ENCODE measurements at places on chromosomes 13 and 19. TPM values are rescaled to one million over a fixed set of nuclear protein-coding genes. Genes with fewer than 3 reads are reported as not detected.
A peak's percentile ranks its signal among the peaks of the same experiment; 100 is the strongest.

SLITRK6 gene
- total RNA-seq, result 3.6 TPM

NDUFA7 gene
- total RNA-seq, result 46.3 TPM

ZNF71 gene
- total RNA-seq, result 16.9 TPM

- no peaks in the 10 kb centered on the region for H3K27me3 ChIP-seq
- no peak overlapping the region for H3K4me3 ChIP-seq
- no peak overlapping the region for H3K27ac ChIP-seq
These were observed 27.7 kb downstream of the TUBA3C start for GRCh38 chr13:19153782-19154450.

- DNase-seq, result no peak
- H3K27me3 ChIP-seq, result no peaks in the 10 kb centered on the region
- peaks cover 31% of the 10 kb centered on the region for H3K36me3 ChIP-seq
- H3K27ac ChIP-seq, result no peak overlapping the region
These were observed 23.5 kb downstream of the SLAIN1 start for GRCh38 chr13:77720988-77721387.

GPC5 gene
- total RNA-seq, result 0.57 TPM

DNA sequence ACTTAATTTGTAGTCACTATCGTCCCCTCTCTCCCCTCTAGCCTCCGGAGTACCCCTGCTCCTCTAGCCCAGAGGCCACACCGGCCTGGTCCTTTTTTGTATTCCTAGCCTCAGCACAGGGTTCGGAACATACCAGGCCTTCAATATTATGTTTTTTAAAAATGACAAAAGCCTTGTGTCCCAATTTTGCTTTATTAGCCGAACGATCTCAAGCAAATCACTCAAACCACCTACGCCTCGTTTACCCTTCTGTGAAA is 463 bp upstream of the POMP start:
- H3K4me1 ChIP-seq, result peaks cover 15% of the 10 kb centered on the region
- peak overlapping the region; percentile 96 for H3K27ac ChIP-seq
- H3K36me3 ChIP-seq, result peaks cover 3% of the 10 kb centered on the region

GRCh38 chr13:75803164-75803611 is 167.1 kb downstream of the LMO7 start:
- no peaks in the 10 kb centered on the region for H3K27me3 ChIP-seq
- H3K27ac ChIP-seq, result peak overlapping the region; percentile 82
- no peak for DNase-seq
- H3K36me3 ChIP-seq, result no peaks in the 10 kb centered on the region

DNA sequence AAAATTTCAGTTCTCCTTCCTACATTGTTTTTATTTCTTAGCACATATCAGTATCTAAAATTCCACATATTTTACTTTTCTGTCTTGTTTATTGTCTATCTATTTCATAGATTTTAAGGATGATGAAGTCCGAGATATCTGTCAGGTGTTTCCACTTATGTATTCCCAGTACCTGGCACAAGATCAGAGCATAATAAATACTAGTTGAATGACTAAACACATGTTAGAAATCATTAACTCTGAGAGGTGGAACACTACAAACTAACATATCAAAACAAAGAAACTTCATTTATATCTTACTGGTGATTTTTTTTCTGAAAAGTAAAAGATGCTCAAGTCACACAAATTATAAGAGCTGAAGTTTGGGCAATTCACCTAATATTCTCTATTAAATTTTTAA is 1208.3 kb downstream of the PCDH9 start:
- H3K27ac ChIP-seq, result no peak overlapping the region
- H3K36me3 ChIP-seq, result no peaks in the 10 kb centered on the region
- no peak overlapping the region for H3K4me3 ChIP-seq

- no peak for DNase-seq
- H3K27me3 ChIP-seq, result no peaks in the 10 kb centered on the region
- no peaks in the 10 kb centered on the region for H3K4me1 ChIP-seq
- no peaks in the 10 kb centered on the region for H3K36me3 ChIP-seq
- H3K27ac ChIP-seq, result no peak overlapping the region
- H3K4me3 ChIP-seq, result no peak overlapping the region
These were observed 31.3 kb upstream of the ZMYM2 start for GRCh38 chr13:19927117-19927748.

SUGP1 gene
- total RNA-seq, result 95.6 TPM

DNA sequence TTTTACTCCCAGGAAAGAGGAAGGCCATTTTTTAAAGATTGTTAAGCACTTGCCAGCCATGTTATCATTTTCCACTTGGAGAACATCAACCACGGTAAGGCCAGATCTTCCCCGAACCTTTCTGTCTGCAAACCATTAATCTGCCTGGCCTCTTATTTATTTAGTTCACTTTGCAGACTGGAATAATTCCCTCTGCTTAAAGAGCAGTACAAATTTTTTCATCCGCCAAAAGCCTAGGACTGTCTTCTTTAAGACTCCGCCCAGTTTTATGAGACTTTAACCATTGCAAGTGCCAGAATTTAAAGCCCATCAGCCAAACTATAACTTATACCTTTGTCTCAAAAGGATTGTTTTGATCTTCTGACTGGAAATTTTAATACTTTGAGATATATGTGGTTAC is 426.3 kb downstream of the KCTD12 start:
- H3K36me3 ChIP-seq, result no peaks in the 10 kb centered on the region
- H3K27me3 ChIP-seq, result no peaks in the 10 kb centered on the region
- no peak overlapping the region for H3K4me3 ChIP-seq
- no peak overlapping the region for H3K27ac ChIP-seq
- no peak for DNase-seq

SPTBN4 gene
- total RNA-seq, result 2.8 TPM

ZNF490 gene
- 15.1 TPM for total RNA-seq

ZNF382 gene
- 21.6 TPM for total RNA-seq

DNA sequence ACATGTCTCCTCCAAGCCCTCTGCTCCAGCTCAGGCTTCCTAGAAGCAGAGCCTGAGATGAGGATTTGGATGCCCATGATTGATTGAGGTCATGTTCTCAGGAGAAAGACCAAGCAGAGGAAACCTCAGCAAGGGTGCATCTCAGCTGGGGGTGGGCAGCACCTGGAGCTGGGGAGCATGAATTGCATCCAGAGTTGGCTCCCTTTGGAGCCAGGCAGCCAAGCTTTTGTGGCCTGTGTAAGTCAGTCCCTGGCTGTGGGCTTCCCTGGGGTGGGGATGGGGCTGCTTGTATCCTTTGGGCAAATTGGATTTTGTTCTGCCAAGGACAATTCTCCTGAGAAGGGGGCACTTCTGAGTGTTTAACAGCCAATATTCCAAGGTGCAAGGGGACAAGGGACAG is 91.5 kb upstream of the WASF3 start:
- H3K27me3 ChIP-seq, result peaks cover 18% of the 10 kb centered on the region
- H3K4me3 ChIP-seq, result no peak overlapping the region
- H3K36me3 ChIP-seq, result no peaks in the 10 kb centered on the region
- H3K4me1 ChIP-seq, result peaks cover 1% of the 10 kb centered on the region
- DNase-seq, result no peak

GRCh38 chr13:61142506-61142905 is 273.1 kb downstream of the PCDH20 start:
- H3K36me3 ChIP-seq, result no peaks in the 10 kb centered on the region
- H3K27me3 ChIP-seq, result no peaks in the 10 kb centered on the region
- DNase-seq, result no peak
- no peak overlapping the region for H3K27ac ChIP-seq

MAP4K1 gene
- 10.9 TPM for total RNA-seq

ZNF506 gene
- total RNA-seq, result 18.6 TPM

WDR87 gene
- total RNA-seq, result not detected

DNA sequence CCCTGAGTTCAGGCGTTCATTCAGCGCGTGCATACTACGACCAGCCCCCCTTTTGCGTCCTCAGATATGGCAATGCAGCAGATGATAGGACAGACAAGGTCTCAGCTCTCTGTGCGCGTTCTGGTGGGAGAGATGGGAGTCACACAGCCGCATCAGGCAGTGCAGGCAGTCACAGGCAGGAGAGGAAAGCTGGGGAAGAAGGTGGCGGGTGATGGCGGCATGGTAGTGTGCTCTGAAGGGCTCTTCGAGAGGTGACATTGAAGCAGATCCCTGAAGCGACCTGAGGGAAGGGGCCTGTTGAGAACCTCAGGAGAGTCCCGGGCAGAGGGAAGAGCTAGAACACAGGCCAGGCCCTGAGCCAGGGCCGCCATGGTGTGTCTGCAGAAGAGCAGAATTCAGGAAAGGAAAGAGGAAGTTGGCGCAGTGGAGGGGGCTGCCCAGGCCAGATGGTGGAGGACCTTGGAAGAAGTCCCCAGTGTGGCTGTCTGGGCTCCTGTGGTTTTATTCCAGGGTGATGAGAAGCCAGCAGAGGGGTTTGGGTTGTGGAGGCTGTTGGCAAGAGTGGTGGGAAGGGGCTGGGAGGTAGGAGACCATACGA is 3.5 kb downstream of the USF2 start:
- DNase-seq, result no peak
- peaks cover 20% of the 10 kb centered on the region for H3K36me3 ChIP-seq
- H3K4me1 ChIP-seq, result peaks cover 4% of the 10 kb centered on the region
- H3K4me3 ChIP-seq, result no peak overlapping the region
- no peak overlapping the region for H3K27ac ChIP-seq

DNA sequence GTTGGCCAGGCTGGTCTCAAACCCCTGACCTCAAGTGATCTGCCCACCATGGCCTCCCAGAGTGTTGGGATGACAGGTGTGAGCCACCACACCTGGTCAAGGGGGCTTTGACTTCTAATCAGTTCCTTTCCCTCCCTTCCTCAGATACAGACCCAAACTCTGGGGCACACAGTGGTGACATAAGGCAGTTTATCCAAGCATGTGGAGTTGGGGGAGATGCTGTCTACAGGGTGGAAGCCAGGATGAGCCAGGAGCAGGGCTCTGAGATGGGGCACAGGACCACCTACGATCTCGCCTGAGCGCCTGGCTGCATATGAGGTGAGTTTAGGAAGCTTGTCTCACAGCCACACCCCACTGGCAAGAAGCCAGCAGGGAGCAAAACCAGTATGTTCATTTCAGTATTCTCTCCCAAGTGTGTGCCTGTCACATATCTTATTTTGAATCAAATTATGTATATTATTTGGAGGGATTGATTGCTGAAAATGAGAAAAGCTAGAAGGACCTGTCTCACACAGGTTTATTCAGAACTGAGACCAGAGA is 67.7 kb downstream of the KCTD15 start:
- H3K27me3 ChIP-seq, result peaks cover 21% of the 10 kb centered on the region
- H3K36me3 ChIP-seq, result no peaks in the 10 kb centered on the region
- DNase-seq, result no peak
- no peak overlapping the region for H3K27ac ChIP-seq

DNA sequence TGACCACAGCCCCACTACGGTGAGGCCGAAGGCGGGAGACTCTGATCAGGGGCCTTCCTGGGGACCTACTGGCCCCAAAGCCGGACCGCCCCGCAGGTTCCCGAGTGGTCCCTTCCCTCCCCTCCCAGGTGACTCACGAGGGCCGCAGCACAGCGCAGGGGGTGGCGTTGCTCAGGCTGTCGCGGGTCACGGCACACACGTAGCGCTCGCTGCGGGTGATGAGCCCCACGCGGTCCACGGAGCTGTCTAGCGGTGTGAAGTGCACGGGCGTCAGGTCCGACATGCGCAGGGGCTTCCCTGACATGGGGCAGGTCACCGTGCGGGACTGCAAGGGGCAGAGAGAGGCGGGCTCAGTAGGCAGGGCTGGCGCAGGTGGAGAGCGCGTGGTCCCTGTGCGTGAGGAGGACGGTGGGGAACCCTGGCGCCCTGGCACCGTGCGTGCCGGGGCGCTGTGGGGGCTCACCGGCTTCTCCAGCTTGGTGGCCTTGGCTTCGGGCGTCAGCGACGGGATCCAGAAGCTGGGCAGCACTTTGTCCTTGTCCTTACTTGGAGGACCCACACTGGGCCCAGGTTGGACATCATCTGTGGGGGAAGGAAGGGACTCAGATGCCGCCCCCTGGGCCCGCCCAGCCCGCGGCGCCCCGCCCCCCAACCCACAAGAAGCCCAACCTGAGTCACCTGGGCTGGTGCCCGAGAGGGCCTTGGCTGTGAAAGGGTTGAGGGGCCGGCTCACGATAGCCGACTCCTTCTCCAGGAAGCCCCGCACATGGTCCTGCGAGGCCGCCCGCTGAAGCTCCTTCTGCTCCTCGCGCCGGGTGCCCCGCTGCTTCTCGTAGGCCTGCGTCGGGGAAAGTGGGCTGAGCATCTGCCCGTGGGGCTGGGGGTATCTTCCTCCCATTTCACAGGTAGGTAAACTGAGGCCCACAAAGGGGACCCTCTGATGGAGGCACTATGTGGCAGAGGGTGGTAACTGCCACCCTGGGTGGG is 23.7 kb downstream of the NOSIP start:
- no peak overlapping the region for H3K4me3 ChIP-seq
- H3K27ac ChIP-seq, result no peak overlapping the region
- H3K27me3 ChIP-seq, result no peaks in the 10 kb centered on the region
- no peak for DNase-seq
- H3K36me3 ChIP-seq, result peaks cover 28% of the 10 kb centered on the region
- H3K4me1 ChIP-seq, result peaks cover 30% of the 10 kb centered on the region

GRCh38 chr13:71067165-71067815 is 799.7 kb downstream of the DACH1 start:
- H3K27me3 ChIP-seq, result no peaks in the 10 kb centered on the region
- peaks cover 3% of the 10 kb centered on the region for H3K4me1 ChIP-seq
- no peak for DNase-seq
- H3K4me3 ChIP-seq, result no peak overlapping the region
- H3K36me3 ChIP-seq, result no peaks in the 10 kb centered on the region
- no peak overlapping the region for H3K27ac ChIP-seq

- DNase-seq, result peak; percentile 56
- no peaks in the 10 kb centered on the region for H3K36me3 ChIP-seq
- H3K4me1 ChIP-seq, result peaks cover 11% of the 10 kb centered on the region
- H3K27ac ChIP-seq, result no peak overlapping the region
These were observed 627 bp downstream of the LIN7B start for GRCh38 chr19:49114630-49115363.

- H3K4me3 ChIP-seq, result no peak overlapping the region
- H3K36me3 ChIP-seq, result peaks cover 24% of the 10 kb centered on the region
- H3K27me3 ChIP-seq, result no peaks in the 10 kb centered on the region
- H3K4me1 ChIP-seq, result peaks cover 6% of the 10 kb centered on the region
- H3K27ac ChIP-seq, result peak overlapping the region; percentile 71
- DNase-seq, result no peak
These were observed 19.7 kb downstream of the PRAM1 start for GRCh38 chr19:8482696-8483095.

Data from progenitor cell of endocrine pancreas (in vitro differentiated cells).